ENCODE measurements at places on chromosomes 2 and 18. TPM values are rescaled to one million over a fixed set of nuclear protein-coding genes. Genes with fewer than 3 reads are reported as not detected.

DNA sequence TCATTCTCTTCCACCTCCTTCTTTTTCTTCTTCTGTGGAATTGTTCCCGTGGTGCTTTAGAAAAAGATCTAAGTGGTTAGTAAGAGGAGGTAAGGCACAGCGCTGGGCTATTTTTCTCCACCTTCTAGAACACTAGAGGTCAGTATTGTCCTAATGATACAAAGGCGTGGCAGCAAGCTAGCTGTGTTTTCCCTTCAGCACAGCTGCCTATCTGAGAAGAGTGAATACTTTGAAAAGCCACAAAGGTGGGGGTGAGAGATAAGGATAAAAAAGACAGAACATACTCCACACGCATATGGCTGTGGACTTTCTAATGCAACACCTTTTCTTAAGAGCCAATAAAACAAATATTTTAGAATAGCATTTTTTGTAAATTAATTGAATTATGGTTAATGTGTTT, 2.1 kb downstream of the CNTNAP5 start:
- no peak for DNase-seq

- DNase-seq = no peak
Measured at GRCh38 chr2:41735476-41735875, 312.3 kb upstream of the PKDCC start.

DNA sequence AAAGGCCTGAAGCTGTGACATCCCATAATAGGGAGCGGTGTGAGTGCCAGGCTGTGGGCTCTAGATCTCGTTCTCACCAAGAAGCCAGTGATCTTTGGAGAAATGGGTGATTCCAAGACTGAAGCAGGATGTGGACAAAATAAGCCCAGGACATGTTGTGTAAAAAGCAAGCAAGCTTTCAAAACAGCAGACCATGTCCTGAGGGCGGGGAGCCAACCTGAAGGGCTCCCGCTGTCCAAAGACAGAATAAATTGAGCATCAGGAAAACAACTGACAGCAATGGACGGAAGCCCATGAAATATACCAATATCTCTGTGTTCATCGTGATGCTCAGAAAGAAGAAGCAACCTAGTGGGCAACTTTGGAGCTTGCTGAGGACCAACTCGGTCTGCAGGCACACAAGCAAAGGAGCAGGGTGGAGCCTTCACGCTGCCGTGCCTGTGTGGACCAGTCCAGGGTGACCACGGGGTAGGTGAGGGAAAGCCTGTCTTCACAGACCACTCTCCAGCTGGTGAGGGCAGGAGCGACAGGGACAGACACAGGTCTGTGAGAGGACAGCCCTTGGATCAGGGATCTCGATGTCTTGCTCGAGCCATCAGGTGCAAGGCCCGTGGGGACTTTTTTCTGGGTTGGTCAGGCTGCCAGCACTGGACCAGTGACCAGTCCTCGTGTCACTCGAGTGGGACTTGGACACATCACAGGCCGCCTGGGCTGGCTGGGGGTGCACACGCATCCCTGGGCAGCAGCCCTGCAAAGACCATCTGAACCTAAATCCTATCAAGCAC, 21.5 kb downstream of the MTERF4 start:
- DNase-seq = no peak

DNA sequence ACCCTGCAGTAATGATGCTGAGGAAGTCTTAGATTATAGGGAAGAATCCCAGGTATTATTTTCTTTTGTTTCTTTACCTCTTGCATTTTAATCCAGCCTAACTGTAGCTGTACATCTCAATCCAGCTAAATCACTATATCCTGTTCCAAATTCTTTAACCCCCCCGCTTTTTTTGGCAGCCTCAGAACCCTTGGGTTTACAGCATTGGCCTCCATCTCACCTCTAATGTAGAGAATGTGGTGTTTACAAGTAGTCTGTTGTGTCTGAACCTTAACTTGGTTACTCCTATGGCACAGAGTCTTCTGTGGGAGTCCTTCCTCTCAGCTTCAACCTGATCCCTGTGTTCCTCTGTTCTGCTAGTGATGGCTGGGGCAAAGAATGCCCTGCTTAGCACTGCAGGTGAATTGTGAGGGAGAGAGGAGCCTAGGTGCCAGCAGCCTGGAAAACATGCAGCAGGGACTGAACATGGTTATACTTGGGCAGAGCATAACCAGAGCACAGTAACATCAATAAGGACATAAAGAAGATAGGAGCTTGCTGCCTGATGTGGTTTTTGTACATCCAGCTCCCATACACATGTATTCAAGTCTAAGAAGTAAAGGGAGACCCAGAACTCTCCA, 130.2 kb downstream of the FAM124B start:
- DNase-seq = no peak

- no peak for DNase-seq
Measured at GRCh38 chr18:11548916-11549551, 60.4 kb upstream of the SLC35G4 start.

- DNase-seq = peak; percentile 39
Measured at GRCh38 chr2:55364189-55365055, 55.2 kb downstream of the CCDC88A start.

DNA sequence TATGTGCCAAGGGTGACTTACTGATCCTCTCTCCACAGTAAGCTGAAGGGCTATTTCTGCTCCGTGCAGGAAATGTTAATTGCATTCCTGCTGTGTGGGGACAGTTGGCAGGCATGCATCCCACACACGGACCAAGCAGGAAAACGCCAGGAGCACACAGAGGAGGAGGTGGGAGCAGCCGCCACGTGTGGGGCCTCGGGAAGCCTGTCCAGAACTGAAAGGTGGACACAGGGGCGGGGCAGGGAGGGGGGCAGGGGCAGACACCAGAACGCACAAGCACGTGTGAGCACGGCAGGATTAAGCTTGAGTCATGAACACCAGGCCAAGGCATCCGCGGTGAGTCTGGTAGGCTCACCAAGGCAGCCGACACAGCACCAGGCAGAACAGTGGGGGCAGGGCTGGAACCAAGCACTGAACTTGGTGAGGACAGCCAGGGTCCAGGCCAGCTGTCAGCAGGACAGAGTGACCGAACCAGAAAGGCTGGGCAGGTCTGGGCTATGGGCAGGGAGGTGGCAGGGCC, 177.1 kb downstream of the EIPR1 start:
- no peak for DNase-seq

DNA sequence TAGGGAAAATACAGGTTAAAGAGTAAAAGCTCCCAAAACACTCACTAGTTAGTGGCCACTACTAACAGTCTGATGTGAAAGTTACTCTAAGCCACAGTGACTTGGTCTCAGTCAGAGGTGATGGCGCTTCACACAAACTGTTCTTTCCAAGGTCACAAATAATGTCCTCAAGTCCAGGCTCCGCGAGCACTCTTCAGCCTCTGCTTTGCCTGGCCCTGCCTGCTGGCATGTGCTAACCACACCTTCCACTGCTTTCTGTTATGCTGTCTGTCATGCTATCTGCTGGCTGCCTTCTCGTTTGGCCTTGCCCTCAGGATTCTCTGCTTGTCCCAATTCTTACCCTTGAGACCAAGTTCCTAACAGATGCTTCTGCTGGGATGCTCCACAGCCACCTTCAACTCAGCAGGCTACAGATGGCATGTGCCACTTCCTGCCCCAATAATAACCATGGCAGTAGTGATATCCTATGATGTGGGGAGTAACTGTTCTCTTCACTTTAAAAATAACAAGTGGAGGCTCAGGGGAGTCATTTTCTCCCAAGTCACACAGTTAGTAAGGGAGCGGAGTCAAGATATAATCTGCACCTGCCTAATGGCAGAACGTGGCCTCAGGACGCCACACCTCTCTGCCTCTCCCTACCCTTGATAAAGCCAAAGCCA, 75.7 kb downstream of the ZAP70 start:
- no peak for DNase-seq

GRCh38 chr18:50507120-50507590, 52.7 kb upstream of the MAPK4 start:
- DNase-seq = peak; percentile 40

DNA sequence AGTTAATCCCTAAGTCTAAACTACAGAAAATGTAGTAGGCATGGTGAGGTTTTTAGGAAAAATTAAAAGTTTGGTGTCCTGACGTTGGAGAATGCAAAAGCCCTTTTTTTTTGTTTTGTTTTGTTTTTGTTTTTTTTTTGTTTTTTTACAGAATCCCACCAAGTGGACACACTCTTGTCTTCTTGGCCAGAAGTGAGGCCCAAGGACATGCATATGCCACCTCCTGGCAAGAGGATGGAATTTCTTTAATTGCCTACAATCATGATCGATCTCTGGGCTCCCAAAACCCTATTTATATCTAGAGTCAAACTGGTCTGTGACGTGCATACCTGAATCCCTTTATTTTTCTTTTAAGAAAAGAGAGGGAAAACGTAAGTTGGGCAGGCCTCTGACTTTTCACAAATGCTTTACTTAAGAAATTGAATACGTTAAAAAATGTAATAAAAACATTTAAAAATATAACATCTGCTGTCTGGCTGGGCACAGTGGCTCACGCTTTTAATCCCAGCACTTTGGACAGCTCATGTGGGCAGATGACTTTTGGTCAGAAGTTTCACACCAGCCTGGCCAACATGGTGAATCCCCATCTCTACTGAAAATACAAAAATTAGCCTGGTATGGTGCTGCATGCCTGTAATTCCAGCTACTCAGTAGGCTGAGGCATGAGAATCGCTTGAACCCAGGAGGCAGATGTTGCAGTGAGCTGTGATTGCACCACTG, 502.7 kb downstream of the CBLN2 start:
- no peak for DNase-seq

GRCh38 chr2:121591199-121591598, 58.1 kb downstream of the CLASP1 start:
- DNase-seq = no peak

DNA sequence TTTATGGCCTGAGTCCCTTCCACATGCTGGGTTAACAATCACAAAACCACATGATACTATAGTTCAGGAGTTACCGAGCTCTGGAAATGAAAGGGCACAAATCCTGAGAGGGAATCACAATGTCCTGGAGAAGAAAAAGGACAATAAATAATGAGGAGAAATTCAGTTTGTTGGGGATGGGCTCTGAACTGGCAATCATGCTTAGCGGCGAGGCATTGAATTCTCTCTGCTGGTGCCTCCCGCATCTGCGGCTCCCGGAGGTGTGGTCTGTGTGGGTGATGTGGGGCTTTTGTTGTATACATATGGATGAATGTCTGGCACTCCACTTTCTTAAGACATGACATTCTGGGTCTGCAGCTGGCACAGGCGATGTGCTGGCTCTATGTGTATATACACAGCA, 46.1 kb downstream of the NRP2 start:
- DNase-seq = no peak

GRCh38 chr18:40413160-40413559, 1541.9 kb upstream of the PIK3C3 start:
- no peak for DNase-seq

DNA sequence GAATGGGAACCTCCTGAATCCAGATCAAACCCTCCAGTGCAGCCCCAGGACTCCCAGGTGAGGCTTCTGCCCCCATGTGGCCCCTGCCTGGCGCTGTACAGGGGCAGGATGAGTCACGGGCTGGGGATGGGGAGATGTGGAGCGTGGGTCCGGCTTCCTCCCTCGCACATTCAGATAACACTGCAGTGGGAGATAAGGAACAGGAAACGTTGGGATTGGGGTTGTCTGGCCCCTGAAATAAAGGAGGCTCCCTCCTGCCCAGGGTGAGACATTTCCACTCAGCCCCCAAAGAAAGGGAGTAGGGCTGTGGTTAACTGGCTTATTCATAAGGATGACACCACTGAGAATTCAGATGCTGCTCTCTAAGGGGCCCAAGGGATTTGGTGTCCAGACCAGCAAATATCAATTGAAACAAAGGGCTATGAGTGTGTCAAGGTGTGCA, 30.7 kb downstream of the IGFBP5 start:
- no peak for DNase-seq

DNA sequence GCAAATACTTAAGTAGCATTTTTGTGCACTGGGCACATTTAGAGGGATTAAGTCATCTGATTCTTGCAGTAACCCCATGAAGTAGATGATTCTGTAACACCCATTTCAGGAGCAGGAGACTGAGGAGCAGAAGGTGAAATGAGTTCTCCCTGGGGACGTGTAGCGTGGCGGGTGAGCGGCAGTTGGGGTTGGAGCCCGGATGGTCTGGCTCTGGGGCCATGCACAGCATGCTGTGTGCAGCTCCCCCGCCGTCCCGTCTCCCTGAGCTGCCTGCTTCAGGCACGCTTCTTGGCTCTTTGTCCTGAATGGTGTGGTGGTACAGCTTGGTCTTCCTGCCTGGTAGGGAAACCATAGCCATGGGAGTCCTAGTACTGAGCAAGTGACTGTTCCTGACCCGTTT, 32.4 kb downstream of the INPP4A start:
- no peak for DNase-seq

- DNase-seq = no peak
Measured at GRCh38 chr2:101346909-101347308, 38.4 kb upstream of the RNF149 start.

Gene EPB41L5
- 9.3 TPM for total RNA-seq

Gene CNRIP1
- 19.1 TPM for total RNA-seq

Gene IL37
- total RNA-seq = not detected

Gene EVA1A
- 0.44 TPM for total RNA-seq

Gene EMX1
- total RNA-seq = not detected

Data from left cardiac atrium (tissue), 4 donors.